Naive thymus-derived CD8-positive, alpha-beta T cell (primary cell): ENCODE measurements at places on chromosomes 3 and 15.

GRCh38 chr15:68303560-68304436 is 26.3 kb downstream of the FEM1B start:
- DNase-seq, result no peak

DNA sequence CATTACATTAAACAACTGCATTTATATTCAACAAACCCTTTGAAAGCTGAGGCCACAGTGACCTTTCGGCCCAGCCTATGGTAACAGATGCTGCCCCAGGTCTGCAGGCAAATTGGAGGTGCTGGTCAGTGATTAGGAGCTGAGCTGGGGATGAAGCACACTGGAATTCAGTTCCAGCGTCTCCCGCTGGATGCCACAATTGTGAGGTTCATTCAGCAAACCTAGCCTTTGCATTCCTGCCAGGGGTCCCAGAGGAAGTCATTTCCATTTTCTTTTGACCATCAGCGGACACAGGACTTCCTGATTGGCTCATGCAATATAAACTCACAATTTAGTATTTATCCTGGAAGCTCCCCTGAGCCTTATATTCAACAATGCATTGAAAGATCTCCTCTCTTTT is 89.5 kb downstream of the IL20RB start:
- no peak for DNase-seq

DNA sequence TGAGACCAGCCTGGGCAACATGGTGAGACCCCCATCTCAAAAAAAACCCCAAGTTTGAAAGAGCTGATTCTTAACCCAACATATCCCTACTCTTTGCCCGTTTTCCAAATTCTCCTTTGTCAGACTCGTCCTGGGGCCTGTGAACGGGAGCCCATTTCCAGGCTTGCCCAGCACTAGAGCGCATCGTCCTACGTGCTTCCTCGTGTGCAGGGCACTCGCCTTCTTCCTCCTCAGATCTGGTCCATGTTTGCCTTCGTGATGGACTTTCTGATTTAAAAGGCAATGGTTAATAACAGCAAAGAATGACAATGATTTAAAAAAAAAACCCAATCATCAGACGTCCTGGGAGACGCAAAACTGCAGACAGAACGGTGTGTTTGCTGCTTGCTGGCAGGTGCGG is 10.1 kb downstream of the MELTF start:
- DNase-seq, result no peak

GRCh38 chr15:99387421-99388168 is 136.3 kb downstream of the LRRC28 start:
- no peak for DNase-seq

- no peak for DNase-seq
Measured at GRCh38 chr15:41952013-41952563, 20.3 kb downstream of the EHD4 start.

DNA sequence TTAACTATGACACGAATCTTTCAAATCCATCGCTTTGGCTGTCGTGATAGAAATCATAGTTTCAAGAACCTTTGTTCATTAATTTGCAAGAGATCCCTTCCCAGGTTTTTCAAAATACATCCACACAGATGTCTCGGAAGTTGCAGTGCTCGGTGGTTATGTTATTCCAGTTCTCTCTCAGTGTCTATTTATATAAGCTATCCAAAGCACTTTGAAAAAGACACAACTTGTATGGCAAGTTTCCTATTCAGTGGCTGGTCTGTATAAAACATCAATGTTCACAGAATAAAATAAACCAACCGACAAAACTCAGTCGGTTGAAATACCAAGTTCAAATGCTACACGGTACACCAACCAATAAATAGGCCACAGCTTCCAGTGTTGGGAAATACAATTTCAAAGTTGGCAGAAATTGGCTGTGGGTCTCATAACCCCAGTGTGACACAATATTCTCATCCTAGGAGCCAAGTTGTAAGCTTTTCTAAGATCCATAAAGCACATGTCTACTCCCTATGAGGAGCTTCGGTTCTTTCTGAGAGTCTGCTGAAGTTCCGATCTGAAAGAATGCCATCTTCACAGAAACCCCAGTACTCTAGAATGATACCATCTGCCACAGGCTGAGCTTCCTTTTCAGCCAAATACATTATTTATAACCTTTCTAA is 23.7 kb downstream of the SATB1 start:
- DNase-seq, result no peak

DNA sequence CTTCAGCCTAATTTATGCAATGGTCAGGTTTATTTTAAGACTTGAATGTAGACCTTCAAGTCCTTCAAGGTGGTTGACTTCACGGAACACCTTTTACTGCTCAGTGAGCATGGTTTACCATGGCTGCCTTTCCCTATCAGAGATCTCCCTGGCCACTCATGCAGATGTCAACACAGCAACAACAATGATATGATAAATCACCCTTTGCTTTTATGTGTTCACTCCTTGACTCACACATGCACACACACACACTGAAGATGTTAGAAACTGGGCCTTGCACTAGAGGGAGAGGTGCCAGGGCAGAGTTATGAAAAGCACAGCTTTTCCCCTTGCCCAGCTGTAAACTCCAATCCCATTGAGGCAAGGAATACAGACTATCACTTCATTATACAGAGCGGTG is 134.4 kb downstream of the WNT5A start:
- DNase-seq, result no peak

DNA sequence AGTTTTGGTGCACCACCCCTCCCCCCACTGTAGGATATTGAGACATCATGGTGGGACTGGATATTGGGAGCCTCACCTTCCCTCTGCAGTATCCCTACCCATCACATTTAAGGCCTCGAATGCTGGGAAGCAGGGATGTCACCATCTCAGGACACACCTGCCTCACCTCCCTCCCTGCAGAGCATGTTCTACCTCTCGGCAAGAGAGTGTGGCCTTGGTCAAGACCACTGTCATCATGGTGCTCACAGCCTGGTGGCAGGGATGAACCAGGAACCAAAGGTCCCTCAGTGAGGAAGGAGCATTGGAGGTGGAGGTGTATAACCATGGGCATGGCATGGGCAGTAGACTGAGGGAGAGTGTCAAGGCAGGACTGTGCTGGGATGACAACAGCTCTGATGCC is 104.8 kb downstream of the CORO2B start:
- no peak for DNase-seq

GRCh38 chr3:123696808-123697207 is 112.0 kb upstream of the HACD2 start:
- DNase-seq, result no peak

DNA sequence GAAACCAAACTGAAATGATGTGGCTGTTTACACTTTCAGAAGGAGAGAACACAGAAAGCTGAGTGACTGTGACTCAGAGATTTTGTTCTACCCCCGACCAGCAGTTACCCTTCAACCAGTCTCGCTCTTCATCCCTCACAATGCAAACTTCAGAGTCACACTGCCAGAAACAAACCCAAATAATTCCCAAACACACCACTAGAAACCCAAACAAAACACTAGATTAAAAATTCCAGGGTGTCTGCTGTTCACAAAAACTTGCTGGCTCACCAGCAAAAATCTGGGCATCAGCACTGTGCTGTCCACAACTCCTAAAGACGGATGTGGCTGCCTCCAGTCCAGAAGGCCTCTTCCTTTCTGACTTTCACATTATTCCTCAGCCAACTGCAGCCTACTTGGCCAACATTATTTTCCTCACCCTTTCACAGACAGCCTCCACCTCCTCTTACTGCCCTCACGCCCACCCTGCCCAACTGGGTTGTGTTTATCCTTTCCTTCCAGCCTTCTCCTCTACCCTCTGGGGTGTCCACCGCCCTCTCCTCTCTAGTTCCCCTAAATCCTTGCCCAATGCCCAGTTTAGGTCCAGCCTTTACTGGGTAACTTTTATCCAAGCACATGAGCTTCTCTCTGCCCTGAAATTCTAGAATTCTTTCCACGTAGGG is 71.4 kb downstream of the MECOM start:
- DNase-seq, result no peak

- no peak for DNase-seq
Measured at GRCh38 chr15:82993144-82993543, 7.1 kb downstream of the RAMAC start.

- no peak for DNase-seq
Measured at GRCh38 chr15:26182441-26182840, 319.3 kb upstream of the ATP10A start.

GRCh38 chr3:31482493-31483200 is 50.1 kb upstream of the STT3B start:
- no peak for DNase-seq

DNA sequence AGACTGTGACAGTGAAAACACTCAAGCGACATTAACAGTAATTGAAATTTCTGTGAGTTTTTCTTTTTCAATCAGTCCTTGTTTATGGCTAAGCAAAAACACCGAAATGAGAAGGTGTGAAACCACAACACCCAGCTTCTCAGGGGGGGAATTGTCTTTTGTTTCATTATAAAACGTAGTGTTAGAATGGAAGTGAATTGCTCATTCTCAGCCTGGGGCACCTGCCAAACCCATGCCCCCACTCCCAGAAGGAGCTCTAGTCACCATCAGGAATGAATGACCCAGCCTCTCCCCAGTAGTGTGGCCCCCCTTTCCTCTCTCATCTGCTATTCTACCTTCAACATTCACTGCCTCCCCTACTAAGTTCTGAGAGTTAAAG is 185.8 kb upstream of the CFAP20DC start:
- DNase-seq, result no peak

DNA sequence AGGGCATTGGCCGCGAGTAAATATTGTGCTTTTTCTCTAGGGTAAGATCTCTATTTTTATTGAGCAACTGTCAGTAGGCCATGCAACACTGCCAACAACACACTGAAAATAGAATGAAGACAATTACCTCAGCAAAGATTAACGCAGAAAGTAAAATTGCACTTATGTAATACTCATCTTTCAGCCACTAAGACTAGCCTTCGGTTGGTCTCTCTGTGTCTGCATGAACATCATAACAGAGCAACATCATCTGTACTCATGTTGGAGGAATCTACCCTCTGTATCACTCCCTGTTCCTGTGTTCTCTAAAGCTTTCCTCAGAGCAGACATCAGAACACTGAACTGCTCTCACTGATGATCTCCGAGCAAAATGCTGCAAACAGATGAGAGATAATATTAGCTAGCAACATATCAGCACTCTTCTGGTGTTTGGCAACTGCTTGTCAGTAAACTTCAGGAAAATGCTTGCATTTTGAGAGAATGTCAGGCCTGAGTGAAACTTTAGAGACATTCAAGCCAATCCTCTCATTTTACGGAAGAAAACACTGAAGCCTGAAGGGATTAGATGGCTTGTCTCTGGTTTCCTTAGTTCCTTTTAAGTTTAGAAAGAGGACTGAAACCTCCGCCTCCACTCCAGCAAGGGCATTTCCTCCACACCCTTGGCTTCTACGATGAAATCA is 8.4 kb upstream of the LRRC3B start:
- no peak for DNase-seq

DNA sequence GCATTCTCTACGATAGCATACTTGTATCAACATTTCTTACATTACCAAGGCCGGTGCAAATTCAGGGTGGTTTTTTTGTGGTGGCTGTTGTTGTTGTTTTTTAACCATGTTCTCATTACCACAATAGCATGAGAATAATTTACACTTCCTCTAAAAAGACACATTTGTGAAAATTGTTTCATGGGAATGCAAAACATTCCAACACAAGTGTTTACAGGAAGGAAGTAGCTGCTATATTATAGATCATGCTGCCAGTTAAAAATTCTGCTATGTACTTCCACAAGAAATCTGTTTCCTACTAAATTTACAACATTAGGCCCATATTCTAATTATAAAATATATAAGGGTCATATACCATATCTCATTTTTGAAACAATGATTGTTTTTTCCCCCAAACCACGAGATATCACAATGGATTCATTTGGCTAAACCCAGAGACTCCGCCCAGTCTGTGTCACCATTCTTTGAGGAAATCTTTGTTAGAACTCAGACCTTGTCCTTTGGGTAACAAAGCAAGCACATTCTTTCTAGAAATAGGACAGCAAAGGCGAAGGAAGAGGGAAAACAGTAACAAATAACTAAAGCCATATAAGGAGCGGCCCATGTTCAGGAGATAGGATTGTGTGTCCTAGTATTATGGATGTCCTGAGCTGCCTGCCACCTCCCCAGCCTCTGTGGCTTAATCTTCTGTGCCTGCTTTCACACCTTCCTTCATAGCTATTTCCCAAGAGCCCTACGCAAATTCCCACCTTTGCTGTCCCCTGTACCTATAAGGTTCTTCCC is 60.1 kb downstream of the UACA start:
- DNase-seq, result no peak

GRCh38 chr3:14787630-14788029 is 31.1 kb upstream of the FGD5 start:
- peak; percentile 53 for DNase-seq

DNA sequence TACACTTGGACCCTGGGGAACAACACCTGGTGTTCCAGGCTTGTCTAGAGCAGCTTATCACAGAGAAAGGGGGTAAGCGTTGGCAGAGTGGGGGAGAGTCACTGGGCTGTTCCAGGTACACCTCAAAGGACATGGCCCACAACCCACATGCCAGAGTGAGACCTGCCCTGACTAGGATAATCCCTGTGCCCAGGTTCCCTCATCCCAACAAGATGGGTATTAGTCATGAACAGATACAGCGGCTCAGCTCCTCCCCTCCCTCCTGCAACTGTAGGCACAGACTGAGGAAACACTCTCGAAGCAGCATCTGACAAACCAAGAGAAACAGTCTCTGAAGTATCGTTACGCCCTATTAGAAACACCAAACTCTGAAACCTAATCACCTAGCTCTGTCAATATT is 32.1 kb upstream of the RPS17 start:
- no peak for DNase-seq

DNA sequence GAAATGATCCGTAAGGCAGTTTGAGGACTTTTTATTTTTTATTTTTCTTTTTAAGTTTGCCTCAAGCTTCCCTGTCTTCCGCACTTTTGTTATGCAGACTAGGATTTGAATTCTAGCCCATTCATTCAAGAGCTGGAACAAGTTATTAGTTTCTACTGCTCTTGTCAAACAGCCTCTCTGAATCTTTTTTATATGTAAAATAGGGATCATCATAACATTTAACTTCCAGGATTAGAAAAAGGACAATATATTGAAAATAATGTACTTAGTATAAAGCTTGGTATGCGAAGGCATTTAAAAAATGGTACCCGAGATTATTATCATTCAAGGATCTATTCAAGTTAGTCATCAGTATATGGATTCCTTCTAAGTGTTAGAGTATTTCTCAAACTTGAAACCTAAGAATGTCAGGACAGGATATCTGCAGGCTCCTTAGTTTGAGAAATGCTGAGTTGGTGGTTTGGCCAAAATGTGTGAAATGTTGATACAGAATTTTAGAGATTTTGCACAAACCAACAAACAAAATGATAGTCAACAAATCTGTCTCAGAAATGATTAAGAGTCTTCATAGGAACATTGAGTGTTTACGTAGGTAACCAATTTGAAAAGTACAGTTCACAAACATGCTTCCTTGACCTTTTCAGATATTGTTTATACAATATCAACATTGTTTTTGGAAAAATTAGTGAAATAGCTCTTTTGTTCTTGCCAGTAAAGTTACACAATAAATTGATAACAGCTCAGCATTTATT is 40.5 kb upstream of the IGSF10 start:
- DNase-seq, result no peak

DNA sequence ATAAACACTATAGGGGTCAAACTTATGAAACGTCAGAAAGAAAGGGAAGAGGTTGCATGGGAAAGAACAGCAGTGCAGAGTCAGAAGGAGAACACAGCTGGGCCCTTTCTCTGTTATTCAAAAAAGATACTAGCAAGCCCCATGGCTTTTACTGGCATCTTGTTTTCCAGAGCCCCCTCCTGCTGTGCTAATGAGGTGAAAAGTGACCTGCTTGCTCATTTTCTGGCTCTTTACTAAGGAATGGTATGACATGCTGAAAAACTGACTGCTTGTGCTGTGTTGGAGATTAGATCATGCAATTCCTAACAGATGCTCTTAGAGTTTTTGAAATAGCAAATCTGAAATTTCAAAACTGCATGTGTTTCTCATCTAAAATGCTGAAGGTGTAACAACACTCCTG is 541.6 kb upstream of the ALCAM start:
- no peak for DNase-seq
